ENCODE measurements at places on chromosomes 5 and 9. TPM values are rescaled to one million over a fixed set of nuclear protein-coding genes. Genes with fewer than 3 reads are reported as not detected.

The CEMIP2 gene
- 26.6 TPM for polyA plus RNA-seq

The FOXD4L5 gene
- polyA plus RNA-seq, result 1.4 TPM

The SHROOM1 gene
- polyA plus RNA-seq, result 1.4 TPM

The PPIC gene
- 38.8 TPM for polyA plus RNA-seq

The PPP3R2 gene
- polyA plus RNA-seq, result not detected

The FSTL4 gene
- 1.9 TPM for polyA plus RNA-seq

The RBM27 gene
- polyA plus RNA-seq, result 18.0 TPM

The INSL6 gene
- polyA plus RNA-seq, result 0.32 TPM

The STPG3 gene
- polyA plus RNA-seq, result not detected

The FXN gene
- not detected for polyA plus RNA-seq

The PCDHA1 gene
- polyA plus RNA-seq, result 0.05 TPM

The TMEM171 gene
- not detected for polyA plus RNA-seq

The KIAA1191 gene
- 65.9 TPM for polyA plus RNA-seq

The C9 gene
- polyA plus RNA-seq, result 0.22 TPM

The PCDHGA8 gene
- 0.58 TPM for polyA plus RNA-seq

The CDHR2 gene
- 0.18 TPM for polyA plus RNA-seq

The IER5L gene
- 4.4 TPM for polyA plus RNA-seq

The TDRD7 gene
- 3.6 TPM for polyA plus RNA-seq

The BAAT gene
- polyA plus RNA-seq, result 0.74 TPM

The FAM153A gene
- polyA plus RNA-seq, result not detected

The WDR38 gene
- 0.13 TPM for polyA plus RNA-seq

The FRMD3 gene
- polyA plus RNA-seq, result not detected

The LHX3 gene
- polyA plus RNA-seq, result not detected

The PAEP gene
- not detected for polyA plus RNA-seq

The PTBP3 gene
- polyA plus RNA-seq, result 19.1 TPM

The DAPK1 gene
- not detected for polyA plus RNA-seq

The OR2Y1 gene
- not detected for polyA plus RNA-seq

The LRRC19 gene
- not detected for polyA plus RNA-seq

The STC2 gene
- 8.1 TPM for polyA plus RNA-seq

The TUSC1 gene
- 9.5 TPM for polyA plus RNA-seq

The IFNA7 gene
- not detected for polyA plus RNA-seq

The GGTA1 gene
- 21.5 TPM for polyA plus RNA-seq

The SLC31A2 gene
- 3.0 TPM for polyA plus RNA-seq

The XRCC4 gene
- 6.0 TPM for polyA plus RNA-seq

The CDC42SE2 gene
- 27.1 TPM for polyA plus RNA-seq

The ADGRD2 gene
- polyA plus RNA-seq, result 0.47 TPM

Measured in muscle of arm (tissue), 14 donors.